ENCODE measurements at places on chromosomes 4 and X.

GRCh38 chr4:98685225-98686042 lies 27.0 kb upstream of the TSPAN5 start:
- no peak for DNase-seq

DNA sequence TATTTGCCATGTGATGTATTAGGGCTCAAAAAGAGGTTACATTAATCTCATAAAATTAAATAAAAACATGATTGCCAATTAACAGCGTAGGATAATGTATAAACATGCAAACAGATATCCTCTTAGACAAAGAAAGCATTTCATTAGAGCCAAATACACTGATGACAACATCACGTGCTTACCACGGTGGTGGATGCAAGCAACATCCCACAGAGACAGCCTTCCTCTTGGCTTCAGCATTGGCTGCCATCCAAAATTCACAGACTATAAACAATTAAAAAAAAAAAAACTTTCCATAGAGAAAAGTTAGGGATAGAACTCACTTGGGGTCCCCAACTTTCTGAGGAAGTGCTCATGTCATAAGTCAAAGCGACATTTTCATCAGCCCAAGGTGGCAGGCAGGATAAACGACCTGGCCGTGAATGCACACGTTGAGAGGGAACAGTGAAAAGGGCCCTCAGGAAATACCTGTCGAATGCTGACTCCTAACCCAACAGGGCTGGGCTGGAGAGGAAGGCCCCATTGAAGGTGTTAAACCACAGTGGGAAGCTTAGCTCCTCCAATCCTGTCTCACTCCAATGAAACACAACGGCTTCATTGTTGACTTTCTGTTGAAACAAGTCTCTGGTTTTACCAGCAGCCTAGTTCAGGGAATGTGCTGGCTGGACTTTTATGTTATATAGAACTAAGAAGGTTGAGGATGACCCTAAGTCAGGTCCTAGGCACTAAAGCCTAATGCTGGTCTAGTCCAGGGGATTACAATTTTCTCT lies 48.4 kb downstream of the IDS start:
- DNase-seq: no peak

- DNase-seq: no peak
These were observed 97.4 kb downstream of the COL4A5 start for GRCh38 chrX:108537005-108537404.

DNA sequence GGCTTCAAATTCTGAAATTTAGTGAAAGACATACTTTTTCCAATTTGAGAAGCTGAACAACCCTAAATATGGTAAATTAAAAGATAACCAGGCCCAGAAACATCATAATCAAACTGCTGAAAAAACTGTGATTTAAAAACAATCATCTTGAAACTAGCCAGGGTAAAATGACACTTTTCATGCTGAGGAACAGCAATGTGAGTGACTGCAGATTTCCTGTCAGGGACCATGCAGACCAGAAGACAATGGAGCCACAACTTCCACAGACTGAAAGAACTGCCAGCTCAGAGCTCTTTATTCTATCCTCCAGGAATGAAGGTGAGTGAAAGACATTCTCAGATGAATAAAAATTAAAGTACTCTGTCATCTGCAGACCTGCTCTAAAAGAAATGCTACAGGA lies 73.3 kb downstream of the NAT8L start:
- no peak for DNase-seq

- no peak for DNase-seq
These were observed 6.6 kb downstream of the PPM1K start for GRCh38 chr4:88277711-88278225.

All from non-pigmented ciliary epithelial cell (primary cell).